ENCODE measurements at places on chromosomes 7 and 10.

- peak; percentile 33 for DNase-seq
Observed at GRCh38 chr10:72274730-72275350, 1.1 kb downstream of the DDIT4 start.

GRCh38 chr7:132742189-132742612, 165.9 kb upstream of the PLXNA4 start:
- no peak for DNase-seq

DNA sequence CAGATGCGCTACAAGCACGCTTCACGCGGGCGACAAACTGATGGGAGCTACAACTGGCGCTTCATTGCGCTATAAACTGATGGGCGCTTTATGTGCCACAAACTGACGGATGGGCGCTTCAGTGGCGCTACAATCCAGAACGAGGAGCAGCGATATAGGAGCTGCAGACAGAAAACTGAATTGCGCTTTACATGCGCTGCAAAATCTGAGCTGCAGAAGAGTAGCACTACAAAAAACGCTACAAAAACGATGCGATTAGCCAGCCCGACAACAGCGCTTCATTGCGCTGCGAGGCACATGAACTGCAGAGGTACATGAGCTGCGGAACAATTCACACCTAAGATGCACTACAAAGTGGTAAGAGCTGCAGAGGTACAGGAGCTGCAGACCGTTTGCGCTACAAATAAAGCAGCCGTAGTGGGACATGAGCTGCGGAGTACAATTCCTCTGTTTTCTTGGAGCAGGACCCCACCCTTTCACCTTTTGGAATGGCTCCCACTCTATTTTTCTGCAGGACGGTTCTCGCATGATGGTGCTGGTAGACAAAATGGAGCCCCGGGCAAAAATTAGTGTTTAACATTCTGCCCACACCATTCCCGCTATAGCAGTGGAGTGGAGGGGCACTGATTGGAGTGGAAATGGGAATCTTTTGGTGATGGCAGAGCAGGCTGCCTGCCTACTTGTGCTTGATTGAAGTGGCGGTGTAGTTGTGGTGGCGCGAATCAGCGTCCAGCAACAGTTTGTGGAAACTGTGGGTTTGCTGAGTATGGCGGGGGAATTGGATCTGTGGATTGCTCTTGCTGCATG, 1.2 kb upstream of the SGCE start:
- peak; percentile 75 for DNase-seq

- DNase-seq: no peak
Observed at GRCh38 chr10:114879541-114880158, 58.1 kb downstream of the FHIP2A start.

DNA sequence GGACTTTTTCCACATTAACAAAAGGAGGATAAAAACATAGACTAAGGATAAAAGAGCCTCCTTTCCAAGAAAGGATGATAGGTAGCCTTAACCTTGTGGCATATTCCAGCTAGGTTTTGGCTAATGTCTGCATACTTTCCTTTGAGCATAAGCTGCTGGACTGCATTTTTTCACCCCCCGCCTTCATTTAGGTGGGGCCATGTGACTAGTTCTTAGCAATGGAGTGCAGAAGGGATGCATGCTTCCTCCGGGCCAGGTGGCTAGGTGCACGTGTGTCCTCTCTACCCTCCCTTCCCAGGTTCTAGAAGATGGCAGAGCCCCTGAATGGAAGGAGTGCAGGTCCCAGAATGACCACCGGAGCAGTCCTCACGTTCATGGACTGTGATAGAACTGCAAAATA, 59.8 kb downstream of the BPGM start:
- DNase-seq: no peak

- DNase-seq: no peak
Observed at GRCh38 chr10:3350205-3350604, 177.6 kb upstream of the PITRM1 start.

DNA sequence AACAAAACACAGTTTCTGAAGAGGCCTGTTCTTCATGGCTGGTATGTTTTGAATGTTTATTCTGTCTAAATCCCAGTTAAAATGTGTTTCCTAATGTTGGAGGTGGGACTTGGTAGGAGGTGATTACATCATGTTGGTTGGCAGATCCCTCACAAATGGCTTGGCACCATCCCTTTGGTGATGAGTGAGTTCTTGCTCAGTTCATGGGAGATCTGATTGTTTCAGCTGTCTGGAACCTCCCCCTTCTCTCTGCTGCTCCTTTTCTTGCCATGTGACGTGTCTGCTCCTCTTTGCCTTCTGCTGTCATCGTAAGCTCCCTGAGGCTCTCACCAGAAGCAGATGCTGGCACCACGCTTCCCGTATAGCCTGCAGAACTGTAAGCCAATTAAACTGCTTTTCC, 383.6 kb upstream of the TPK1 start:
- DNase-seq: no peak

DNA sequence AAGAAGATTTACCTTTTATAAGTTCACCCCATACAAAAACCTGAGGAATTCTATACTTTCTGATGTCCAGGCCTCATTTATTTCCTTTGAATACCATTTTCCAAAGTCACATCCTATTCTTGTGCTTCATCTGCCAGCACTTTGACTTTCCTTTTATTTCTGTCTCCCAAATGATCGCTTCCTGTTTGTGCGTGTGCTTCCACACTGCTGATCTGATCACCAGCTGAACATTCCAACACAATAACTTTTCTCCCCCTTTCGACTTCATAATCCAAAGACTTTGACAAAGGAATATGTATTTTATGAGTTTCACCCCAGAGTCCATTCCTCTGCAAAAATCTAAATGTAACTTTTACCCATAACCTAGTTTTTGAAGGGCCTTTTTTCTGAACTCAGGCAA, 3.1 kb downstream of the ELAPOR2 start:
- DNase-seq: no peak

All from NCI-H524 (cell line).